ENCODE measurements at places on chromosomes 3 and 15. TPM values are rescaled to one million over a fixed set of nuclear protein-coding genes. Genes with fewer than 3 reads are reported as not detected.

GRCh38 chr3:105686278-105686897 lies 182.4 kb downstream of the CBLB start:
- no peak for DNase-seq

- DNase-seq = no peak
These were observed 14.6 kb downstream of the HEMK1 start for GRCh38 chr3:50583897-50584296.

GRCh38 chr3:46092702-46093080 lies 65.4 kb upstream of the XCR1 start:
- DNase-seq = no peak

GRCh38 chr3:158248261-158248660 lies 138.4 kb downstream of the RSRC1 start:
- DNase-seq = peak; percentile 1

GRCh38 chr15:63870487-63871209 lies 36.9 kb upstream of the HERC1 start:
- DNase-seq = no peak

- DNase-seq = no peak
These were observed 16.0 kb upstream of the SCAP start for GRCh38 chr3:47491777-47492176.

DNA sequence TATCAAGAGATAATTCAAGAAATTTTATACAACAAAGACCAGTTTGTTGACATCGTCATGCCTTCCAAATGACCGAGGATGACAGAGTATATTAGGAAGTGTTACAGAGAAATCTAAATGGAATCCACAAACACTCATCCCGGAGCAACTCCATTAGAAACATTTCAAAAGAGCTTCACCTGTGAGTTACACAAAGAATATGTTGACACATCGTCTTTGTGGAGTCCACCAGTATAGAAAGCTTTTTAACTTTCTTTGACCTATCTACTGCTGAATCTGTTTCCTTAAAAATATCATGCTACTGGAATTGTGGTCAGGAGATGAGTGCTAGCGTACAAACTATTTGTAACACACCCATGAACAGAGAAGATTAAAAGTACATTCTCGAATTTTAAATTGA lies 130.4 kb downstream of the SUCLG2 start:
- no peak for DNase-seq

GRCh38 chr3:42102571-42102970 lies 11.4 kb downstream of the TRAK1 start:
- DNase-seq = no peak

DNA sequence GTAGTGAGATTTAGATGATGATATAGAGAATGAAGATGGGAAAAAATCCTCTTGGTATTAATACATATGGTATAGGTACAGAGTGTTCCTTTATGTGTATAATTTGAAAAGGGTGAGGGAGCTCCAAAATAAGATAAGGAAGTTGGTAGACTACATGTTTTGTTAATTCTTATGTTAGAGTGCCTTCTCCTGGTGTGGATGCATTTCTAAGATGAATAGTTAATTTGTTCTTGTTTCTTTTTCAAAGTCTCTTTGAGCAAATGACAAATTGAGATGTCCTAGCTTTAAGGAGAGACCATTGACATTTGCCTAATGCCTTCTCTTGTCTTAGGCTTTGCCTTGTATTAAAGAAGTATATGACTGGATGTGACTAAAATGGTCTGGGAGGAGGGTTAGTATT lies 34.1 kb downstream of the AKAP13 start:
- no peak for DNase-seq

- DNase-seq = no peak
These were observed 387.2 kb upstream of the SGO1 start for GRCh38 chr3:20573175-20573574.

DNA sequence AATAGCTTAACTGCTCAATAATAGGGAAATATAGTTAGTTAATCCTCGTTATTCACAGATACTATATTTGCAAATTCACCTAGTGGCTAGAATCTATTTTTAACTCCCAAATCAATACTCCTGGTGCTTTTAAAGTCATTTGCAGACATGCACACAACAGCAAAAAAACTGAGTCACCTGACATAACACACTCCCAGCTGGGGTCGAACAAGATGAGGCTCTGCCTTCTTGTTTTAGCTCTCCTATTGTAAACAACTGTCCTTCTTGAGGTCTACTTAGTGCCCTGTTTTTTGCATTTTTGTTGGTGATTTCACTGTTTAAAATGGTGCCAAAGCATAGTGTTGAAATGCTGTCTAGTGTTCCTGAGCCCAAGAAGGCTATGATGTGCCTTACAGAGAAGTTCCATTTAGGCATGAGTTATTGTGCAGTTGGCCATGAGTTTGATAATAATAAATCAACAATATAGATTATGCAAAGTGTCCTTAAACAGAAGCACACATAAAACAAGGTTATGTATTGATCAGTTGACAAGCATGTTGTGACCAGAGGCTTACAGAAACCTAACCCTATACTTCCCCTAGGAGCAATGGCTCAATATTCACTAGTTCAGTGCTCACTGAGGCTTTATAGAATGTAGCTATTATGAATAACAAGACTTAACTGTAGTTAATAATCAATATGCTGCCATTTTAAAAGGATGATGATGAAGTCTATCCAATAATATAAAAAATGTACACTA lies 18.6 kb downstream of the MAP3K13 start:
- DNase-seq = no peak

DNA sequence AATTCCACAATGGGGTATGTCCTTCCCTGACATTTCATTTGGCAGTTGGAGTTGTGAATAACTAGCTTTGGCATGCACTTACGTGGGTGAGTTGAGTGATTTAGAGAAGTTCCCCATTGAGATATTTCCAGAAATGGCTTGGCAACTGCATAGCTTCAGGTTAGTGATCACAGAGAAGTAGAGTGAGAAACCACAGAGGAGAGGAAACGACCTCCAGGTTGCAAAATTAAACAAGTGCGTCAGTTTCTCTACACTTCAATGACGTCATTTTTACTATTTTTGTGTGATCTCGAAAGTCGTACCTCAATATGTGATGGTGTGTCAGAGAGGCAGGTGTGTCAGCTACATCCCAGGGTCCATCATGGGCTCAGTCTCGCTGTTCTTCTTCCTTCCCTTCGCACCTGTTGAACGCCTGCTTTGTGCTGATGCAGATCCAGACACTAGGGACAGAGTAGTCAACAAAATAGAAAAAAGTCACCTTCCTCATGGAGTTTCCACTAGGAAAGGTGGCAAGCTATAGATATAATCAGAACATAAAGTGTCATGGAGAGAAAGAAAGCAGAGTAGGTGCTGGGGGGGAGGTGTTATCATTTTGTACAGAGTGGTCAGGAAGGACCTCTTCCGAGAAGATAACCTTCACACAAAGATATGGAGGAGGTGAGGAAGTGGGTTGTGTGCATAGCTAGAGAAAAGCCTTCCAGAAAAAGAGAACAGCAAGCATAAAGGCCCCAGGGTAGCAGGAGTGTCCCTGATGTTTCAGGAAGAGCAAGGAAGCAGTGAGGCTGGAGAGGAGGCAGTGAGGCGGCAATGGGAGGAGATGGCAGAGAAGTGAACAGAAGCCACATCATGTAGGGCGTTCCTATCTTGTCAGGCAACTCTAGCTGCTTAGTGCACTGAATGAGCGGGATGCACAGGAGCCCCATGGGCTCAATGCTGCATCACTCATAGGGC lies 75.6 kb downstream of the MCTP2 start:
- no peak for DNase-seq

- DNase-seq = no peak
These were observed 286.6 kb downstream of the PTPRG start for GRCh38 chr3:61847784-61848462.

GRCh38 chr15:58228718-58229117 lies 90.5 kb downstream of the AQP9 start:
- no peak for DNase-seq

DNA sequence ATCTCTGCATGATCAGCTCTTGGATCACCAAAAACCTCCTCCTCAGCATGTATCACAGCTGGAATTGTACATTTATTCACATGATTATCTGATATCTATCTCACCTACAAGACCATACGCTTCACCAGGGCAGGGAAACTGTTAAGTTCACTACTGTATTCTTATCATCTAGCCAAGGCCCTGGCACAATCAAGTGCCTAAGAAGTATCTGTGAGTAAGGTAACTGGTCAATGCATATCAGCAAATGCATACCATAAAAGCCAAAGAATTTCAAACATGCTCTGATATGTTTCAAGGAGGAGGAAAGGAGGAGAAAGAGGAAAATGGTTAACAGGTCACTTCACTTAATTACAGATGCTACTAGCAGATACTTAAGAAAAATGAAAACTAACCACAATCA lies 158.4 kb downstream of the LIPC start:
- no peak for DNase-seq

DNA sequence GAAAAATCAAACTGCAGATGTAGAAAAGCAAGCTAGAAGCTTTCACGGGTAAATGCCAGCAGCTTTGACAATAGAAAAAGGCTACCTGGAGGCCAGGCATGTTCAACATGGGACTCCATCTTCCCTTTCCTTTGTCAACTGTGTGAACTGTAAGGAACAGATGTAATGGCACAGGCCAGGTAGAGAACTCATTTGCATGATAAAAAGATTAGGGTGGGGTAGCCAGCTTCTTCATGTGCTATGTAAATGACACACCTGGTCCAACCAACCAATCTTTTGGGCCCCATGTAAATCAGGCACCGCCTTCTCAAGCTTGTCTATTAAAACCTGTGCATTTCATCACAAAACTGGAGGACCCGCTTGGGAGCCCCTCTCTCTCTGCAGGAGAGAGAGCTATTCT lies 686.5 kb upstream of the GOLIM4 start:
- DNase-seq = no peak

DNA sequence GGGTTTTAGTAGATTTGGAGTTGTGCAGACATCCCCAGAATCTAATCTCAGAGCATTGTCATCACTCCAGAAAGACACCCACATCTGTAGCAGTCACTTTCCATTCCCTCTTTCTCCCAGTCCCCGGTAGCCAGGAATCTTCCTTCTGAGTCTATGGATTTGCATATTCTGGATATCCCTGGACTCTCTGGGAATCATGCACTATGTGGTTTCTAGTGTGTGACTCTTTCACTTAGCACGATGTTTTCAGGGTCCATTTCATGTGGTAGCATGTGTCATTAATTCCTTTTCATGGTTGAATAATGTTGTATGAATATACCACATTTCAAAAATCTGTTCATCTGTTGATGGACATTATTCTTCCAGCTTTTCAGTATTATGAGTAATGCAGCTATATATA lies 29.3 kb downstream of the FBLN2 start:
- no peak for DNase-seq

GRCh38 chr15:39102431-39102830 lies 478.4 kb upstream of the THBS1 start:
- DNase-seq = no peak

DNA sequence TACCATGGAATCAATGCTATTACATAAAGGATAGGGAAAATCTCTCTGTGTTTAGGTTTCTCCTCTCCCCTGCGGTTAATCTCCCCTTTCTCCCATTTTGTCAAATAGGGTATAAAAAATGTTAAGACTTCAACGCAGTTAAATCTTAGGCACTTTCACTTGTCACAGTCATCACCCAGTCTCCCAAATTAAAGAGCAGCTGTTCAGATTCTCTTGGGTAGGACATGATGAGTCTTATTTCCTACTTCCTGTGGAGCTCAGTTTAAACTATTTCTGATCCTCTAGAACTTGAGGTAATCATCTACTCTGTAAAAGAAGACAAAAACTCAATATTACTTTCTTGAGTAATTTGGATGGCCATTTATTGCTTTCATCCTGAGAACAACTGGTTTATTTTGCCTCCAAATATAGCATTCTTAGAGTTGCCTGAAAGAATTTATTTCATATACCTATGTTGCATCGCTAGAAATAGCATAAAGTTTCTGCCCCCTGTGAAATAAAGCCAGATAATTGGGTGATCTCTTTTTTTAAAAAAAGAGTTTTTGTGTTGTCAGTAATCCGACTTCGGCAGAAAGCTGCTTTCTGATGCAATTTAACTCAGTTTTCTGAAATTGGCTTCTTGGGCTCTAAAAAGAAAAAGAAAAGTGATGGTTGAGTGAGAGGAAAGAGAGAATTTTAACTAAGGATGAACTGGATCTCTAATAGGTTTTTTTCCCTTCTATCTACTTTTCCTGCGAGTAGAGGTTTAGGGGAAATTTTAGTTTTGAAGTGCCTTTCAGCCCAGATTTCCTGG lies 20.7 kb downstream of the RAP2B start:
- DNase-seq = no peak

GRCh38 chr3:117547956-117548550 lies 838.5 kb downstream of the TUSC7 start:
- no peak for DNase-seq

DNA sequence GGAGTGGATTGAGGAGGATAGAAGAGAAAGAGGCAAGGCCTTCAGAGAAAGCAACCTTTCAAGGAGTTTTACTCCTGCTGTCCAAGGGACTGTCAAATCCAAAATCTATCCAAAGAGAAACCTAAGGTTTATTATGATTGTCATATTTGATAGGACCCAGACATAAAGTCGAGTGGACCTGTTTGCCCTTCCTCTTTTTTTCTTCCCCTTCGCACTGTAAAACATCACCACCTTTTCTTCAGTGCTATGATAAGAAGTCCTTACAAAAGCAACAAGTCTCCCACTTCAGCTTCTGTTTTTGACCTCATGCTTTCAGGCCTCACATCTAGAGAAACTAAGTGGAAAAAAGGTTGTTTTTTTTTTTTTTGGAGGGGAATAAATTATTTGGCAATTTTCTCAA lies 73.0 kb downstream of the TRPC1 start:
- DNase-seq = no peak

- DNase-seq = no peak
These were observed 6.6 kb downstream of the KLF15 start for GRCh38 chr3:126350502-126351085.

The IGSF11 gene
- total RNA-seq = not detected

The CCDC13 gene
- total RNA-seq = 0.32 TPM

The PARP3 gene
- total RNA-seq = 6.4 TPM

The SNUPN gene
- total RNA-seq = 13.8 TPM

The LYSMD2 gene
- 13.0 TPM for total RNA-seq

The TMCO5A gene
- not detected for total RNA-seq

The GASK1A gene
- not detected for total RNA-seq
